GM12865 (cell line): ENCODE measurements at places on chromosomes 11 and 22.
A peak's percentile ranks its signal among the peaks of the same experiment; 100 is the strongest.

DNA sequence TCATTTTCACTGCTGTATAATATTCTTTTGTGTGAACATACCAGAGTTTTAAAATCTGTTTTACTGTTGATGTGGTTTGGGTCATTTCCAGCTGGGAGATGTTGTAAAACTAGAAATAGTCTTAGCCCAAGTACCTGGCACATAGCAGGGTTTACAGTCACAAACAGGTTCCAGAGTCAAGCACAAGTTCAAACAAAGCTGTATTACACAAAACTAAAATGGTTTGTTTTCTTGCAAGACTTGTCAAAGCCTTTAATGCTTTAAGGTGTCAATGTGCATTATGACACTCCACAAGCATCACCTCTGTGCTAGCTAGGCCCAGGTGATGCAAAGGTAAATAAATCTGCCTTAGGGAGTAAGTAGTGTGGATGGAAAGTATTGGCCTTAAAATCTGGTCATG lies 379.1 kb downstream of the MN1 start:
- no peak for DNase-seq

- peak; percentile 92 for DNase-seq
These were observed 9.8 kb downstream of the RAB30 start for GRCh38 chr11:83061883-83062282.

DNA sequence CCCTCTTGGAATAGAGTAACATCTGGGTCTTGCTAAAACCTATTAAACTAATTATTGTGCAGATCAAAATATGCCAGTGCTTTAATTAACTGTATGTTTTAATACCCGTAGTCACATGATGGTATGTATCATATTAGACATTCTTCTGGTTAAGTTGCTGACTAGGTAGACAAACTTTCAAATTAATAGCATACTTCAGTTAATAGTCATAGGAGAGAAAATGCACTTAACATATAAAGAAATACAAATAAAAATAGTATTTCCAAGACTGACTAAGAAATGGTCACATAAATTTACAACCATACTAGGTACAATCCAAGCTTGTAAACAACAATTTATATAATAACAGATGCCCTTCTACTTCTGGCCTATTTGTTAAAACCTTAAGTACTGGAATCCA lies 7.6 kb upstream of the EXPH5 start:
- DNase-seq, result no peak

DNA sequence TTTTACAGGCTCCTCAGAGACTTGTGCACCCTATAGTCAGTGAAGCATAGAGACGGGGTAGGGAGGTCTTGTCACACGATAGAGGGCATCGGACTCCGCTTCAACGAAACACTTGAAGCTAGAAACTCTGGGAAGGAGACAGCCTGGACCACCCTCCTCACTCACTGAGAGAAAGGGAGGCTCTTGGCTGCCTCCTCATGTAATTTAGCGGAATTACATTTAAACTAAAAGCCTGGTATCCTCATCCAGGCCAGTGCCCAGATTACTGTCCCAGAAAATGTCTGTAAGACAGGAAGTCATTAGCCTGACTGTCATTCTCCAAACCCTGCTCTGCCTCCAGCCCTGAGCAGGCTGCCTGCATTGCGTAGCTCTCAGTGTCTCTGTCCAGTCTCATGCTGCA lies 36.0 kb downstream of the TTLL1 start:
- DNase-seq, result no peak

- DNase-seq, result no peak
These were observed 12.3 kb downstream of the KCNJ1 start for GRCh38 chr11:128854841-128855240.

DNA sequence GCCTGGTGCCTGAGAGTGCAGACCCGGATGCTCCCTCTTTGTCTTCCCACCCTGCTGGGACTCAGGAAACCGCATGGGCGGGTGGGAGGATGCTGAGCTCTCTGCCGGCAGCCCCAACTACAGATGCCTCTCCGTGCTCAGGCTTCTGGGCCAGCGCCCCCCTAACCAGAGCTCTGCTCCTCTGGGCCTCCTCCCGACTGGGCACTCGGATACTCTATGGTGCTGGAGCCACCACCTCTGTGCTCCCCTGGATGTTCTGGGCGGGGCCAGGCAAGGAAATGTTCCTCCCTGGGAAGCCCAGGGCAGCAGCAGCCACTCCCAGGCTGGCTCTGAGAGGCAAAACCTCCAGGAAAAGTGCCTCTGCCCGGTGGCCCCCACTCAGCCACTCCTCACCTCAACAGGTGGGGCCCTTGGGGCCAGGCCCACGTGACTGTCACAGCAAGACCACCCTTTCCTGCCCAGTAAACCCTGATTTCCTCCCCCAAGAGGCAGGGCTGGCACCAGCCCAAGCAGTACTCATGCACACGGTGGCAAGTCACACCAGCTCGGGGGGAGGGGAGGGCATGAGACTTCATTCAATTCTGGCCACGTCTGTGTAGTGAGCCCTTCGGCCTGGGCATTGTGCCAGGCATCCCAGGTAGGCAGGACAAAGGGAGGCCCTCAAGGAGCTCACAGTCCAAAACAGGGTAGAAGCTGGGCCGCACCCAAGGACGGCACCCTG lies 54.7 kb upstream of the TCF20 start:
- no peak for DNase-seq

DNA sequence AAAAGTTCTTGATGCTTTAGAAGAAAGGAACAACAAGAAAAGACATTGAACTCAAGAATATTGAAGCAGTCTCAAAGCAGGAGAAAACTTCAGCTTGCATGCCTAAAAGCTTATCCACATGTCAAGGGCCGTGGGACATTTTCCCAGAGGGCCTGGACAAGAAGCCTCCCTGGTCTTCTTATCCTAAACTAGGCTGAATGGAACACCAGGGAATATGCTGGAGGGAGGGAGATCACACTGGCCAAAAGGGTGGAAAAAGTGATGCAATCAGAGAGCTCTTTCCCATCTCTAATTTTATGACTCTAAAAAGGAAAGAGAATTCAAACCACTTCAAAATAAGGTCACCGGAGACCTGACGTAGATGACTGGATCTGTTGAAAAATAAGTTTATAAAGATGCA lies 107.2 kb downstream of the MPPED2 start:
- no peak for DNase-seq

DNA sequence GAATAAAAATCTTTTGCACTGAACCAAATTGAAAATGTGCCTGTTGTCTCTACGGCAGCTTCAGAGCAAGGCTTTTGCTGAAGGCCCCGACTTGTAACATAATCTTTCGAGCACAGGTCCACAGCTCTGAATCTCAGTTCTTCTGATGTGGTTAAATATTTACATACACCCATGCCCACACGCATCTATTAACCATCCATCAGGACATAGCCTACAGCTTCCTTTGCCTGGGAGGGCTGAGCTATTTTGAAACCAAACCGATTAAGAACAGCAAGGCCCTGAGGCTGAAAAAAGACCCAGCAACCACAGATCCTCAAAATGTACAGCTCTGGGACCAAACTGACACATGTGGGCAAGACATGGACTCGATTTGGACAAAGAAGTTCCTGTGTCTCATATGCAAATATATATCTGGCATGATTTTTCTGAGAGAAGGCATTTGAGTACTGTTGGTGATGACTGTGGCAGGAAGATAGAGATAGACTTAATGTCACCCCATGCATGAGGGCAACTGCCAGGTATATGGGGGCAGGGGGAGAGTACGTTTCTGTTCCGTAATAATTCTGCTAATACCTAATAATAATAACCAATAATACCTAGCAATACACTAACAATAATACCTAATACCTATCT lies 322.7 kb upstream of the PLET1 start:
- DNase-seq, result peak; percentile 93

GRCh38 chr11:2389377-2390026 lies 11.0 kb upstream of the TSSC4 start:
- DNase-seq, result no peak

- no peak for DNase-seq
These were observed 10.6 kb downstream of the LRRC55 start for GRCh38 chr11:57192316-57192715.

GRCh38 chr11:7449211-7449840 lies 36.0 kb upstream of the OLFML1 start:
- no peak for DNase-seq

DNA sequence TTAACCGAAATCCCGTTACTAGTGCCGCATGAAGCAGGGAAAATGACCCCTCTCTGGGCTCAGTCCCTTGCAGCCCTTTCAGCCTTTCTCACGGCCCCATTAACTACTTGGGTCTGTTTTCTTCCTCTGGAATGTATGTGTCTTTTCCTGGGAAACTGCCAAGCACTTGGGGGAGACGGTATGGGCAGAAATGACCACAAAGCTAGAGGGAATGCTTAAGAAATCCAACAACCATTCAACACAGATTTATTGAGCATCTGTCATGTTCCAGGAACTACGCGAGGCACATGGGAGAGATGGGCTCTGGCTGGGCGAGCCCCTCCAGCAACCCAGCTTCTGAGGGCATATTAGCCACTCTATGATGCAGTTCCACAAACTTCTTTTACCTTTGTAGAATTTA lies 462.6 kb downstream of the BUD13 start:
- DNase-seq, result no peak

- no peak for DNase-seq
These were observed 593 bp downstream of the SSH3 start for GRCh38 chr11:67303835-67304411.

GRCh38 chr11:16016468-16016829 lies 339.9 kb downstream of the SOX6 start:
- DNase-seq, result no peak

GRCh38 chr11:77568306-77568705 lies 21.4 kb upstream of the AQP11 start:
- no peak for DNase-seq

- DNase-seq, result no peak
These were observed 6.4 kb downstream of the ELFN2 start for GRCh38 chr22:37420686-37421467.

DNA sequence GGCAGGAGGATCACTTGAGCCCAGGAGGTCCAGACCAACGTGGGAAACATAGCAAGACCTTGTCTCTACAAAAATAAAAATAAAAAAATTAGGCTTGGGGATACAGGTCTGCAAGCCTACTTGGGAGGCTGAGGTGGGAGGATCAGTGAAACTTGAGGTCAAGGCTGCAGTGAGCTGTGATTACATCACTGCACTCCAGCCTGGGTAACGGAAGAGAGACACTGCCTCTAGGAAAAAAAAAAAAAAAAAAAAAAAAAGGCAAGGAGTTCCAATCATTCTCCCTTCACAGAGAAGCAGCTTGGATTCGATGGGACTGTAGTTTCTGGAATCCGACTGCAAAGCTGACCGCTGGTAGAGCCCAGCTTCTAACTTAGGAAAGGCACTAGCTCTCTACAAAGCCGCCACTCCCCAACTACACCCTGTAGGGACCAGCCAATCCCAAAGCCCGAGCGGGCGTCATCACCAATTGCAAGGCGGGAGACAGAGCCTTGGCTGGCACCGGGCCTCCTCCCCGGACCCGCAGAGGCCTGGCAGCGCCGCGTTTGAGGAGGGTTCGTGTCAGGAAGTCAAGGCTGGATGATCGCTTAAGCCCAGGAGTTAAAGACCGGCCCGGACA lies 716 bp upstream of the DDB2 start:
- DNase-seq, result peak; percentile 84

- no peak for DNase-seq
These were observed 3.2 kb downstream of the NUP50 start for GRCh38 chr22:45166932-45167331.

DNA sequence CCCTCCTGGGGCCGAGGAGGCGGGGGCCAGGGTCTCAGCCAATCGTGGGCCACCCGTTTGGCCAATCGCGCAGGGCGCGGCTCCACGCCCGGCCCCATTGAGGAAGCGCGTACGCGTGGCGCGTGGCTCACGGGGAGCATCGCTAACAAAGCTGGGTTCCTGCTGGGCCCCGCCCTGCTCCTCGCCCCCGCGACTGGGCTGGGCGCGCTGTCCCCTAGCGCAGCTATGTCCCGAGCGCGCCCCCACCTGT lies 614 bp upstream of the ASCL2 start:
- no peak for DNase-seq

DNA sequence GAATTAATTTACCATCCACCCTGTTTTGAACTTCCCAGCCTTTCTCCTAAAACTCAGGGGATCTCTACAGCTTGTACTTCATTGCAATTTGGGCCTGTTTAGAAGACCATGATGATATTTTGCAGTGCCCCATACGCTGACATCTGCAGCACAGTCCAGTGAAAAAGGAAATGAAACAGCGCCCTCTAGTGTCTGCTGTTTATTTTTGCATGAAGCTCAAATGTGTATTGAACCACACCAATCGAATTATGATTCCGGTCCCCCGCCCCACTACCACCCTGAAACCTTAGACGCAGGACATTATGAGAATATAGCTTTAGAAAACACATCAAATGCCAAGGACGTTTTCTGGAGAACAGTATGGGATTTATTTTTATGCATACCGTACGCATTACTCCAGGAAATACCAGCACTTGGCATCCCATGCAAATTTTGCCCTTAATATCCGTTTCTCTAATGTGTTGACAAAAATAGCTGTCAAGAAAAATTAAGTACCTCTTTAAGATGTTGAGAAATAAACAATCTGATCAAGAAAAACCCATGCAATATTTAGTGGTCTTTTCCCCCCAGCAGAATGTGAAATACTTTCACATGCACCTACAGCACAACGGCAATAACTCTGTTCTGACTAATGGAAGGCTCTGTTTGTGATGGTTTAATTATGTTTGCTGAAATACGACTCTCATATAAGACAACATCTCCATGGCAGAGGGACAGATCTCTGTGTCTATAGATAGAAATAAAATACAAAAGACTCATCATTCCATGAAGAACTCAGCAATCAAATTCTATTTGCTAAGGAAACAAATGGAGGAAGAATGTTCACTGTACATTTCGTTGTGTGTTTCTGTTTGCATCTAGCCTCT lies 93.9 kb downstream of the TECTA start:
- DNase-seq, result peak; percentile 82

- DNase-seq, result no peak
These were observed 33.4 kb upstream of the LYVE1 start for GRCh38 chr11:10601837-10602236.

DNA sequence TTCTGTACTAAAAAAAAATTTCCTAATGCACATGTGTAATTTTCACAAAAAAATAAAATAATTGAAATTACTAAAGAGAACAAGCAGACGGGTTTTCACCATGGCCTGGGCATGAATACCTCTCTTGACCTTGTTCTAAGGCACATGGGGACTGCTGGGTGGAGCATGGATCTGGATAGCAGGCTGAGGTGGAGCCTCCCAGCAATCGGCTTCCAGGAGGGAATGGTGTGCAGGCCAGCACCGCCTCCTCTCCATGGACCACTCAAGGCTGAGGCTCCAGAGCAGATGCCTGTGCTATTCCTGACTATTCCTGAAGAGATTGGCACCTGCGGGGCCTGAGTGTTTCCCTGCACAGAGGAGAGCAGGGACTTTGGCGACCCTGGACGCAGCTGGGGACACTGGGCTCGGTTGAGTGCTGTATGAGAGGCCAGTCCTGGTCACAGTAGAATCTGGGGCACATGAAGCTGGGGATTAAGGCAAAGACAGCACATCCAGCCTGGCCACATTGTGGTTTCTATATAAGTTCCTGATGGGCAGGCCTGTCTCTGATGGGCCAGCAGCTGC lies 963.6 kb downstream of the BRD1 start:
- no peak for DNase-seq

DNA sequence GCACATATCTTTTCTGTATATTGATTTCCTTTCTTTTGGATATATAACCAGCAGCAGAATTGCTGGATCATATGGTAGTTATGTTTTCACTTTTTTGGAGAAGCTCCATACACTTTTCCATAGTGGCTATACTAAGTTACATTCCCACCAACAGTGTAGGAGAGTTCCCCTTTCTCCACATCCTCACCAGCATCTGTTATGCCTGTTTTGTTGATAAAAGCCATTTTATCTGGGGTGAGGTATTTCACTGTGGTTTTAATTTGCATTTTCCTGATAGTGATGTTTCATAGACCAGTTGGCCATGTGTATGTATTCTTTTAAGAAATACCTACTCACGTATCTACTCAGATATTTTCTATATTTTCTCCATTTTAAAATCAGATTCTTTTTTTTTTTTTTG lies 419.3 kb upstream of the FAT3 start:
- DNase-seq, result no peak
